Stimulated activated CD4-positive, alpha-beta T cell treated with anti-CD3 and anti-CD28 coated beads, Interleukin-12 subunit alpha, Interleukin-12 subunit beta, amount 100 ng/mL, for 48 hours (primary cell): ENCODE measurements at places on chromosomes 4 and X.

- no peak for DNase-seq
Measured at GRCh38 chr4:19438233-19438632, 813.5 kb upstream of the SLIT2 start.

DNA sequence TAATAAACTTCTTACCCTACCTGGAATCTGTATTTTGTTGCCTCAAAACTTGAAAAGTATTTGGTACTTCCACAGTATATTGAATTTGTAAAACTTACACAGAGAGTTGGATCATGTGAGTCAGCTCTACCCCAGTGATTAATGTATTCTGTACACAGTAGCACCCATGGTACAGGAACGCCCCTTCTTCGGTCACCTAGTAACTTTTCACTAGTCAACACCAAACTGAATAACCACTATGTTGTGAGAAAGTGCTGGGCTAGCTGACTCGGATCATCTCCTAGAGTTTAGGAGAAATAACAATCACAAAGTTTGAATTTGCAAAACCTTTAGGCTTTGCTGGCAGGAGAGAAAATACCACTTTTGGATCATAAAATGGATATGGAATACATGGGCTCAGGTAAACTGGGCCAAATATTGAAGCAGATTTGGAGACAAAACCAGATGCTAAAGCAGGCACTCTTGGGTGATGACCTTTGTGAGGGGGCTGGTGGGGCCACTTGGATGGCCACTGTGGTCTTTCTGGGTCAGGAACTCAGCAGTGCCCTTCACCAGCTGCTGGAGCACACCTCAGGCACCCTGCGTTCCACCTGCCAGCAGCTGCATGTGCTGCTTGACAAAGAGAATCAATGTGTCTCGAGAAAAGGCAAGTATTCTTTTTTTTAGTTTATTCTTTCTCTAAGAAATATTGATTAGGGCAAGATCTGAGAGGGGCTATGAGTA, at the start of gene DTHD1:
Gene DTHD1, plus strand, starts transcription at position 233 of the 723 bp plus-strand sequence. Its CDS starts 143 bp downstream, at position 376.
- DNase-seq = peak; percentile 15

- DNase-seq = no peak
Measured at GRCh38 chr4:187417721-187418120, 577.9 kb upstream of the ZFP42 start.

GRCh38 chr4:184112006-184112550, 105.6 kb downstream of the ENPP6 start:
- DNase-seq = no peak

DNA sequence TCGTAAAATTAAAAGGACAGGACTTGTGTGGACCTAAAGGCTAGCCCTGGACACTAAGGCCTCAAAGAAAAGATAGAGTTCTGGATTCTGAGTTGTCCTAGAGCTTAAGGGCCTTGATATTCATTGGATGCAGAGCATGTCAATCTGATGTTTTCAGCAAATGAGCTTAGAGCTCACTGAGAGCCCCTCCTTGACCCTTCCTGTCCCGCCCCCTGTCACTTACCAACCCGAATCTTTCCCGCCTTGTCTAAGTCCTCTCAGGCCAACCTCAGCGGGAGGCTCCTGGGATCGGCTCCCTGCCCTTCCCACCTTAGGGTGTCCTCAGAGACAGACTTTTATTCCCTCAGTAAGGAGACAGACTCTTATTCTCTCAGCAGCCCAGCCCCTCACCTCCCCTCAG, at the start of gene CT47C1:
Gene CT47C1, plus strand, starts transcription at position 250 of the 400 bp plus-strand sequence. CDS start 233 bp downstream, outside the sequence.
- DNase-seq = no peak

GRCh38 chr4:28176942-28177341, 1316.3 kb downstream of the STIM2 start:
- no peak for DNase-seq

GRCh38 chr4:82005158-82005557, 368.6 kb downstream of the HNRNPD start:
- no peak for DNase-seq

DNA sequence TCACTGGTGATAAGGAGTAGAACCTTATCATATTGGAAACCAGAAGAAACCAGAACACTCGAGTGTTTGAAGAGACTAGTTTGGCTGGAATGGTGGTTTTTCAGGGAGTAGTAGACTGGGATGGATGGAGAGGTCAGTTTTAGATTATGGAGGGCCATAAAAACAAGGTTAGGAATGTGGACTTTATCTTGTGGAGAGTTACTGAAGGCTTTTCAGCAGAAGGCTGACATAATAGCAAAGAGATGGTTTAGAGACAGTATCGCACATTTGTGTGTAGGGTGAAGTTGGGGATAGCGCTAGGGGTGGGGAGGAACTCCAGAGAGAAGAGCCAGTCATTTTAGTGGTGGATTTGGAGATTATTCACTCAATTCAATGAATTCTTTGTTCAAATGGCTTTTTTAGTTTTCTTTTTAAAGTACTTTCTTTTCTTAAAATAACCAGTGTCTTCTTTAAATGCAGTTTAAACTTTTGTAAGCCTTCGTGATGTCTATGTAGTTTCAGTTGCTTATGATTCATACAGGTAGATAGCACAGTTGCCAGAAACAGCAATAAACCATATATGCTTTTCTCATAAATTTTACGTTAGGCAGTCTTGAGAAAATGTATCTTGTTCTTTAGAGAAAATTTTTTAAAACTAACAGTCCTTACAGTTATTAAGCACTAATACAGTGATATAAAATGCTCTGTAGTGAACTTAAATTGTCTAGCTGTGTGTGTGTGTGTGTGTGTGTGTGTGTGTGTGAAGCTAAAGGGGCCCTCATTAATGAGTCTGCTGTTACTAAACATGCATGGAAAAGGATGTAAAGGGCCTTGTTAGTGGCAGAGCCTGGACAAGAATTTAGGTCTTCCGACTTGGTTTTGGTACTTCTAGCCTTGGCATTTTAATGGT, 3.8 kb downstream of the ARHGAP10 start:
- no peak for DNase-seq

GRCh38 chr4:25874655-25875054, 11.9 kb upstream of the SEL1L3 start:
- no peak for DNase-seq
